Fibroblast of skin of right quadriceps (primary cell): ENCODE measurements at places on chromosomes 12 and 14.

DNA sequence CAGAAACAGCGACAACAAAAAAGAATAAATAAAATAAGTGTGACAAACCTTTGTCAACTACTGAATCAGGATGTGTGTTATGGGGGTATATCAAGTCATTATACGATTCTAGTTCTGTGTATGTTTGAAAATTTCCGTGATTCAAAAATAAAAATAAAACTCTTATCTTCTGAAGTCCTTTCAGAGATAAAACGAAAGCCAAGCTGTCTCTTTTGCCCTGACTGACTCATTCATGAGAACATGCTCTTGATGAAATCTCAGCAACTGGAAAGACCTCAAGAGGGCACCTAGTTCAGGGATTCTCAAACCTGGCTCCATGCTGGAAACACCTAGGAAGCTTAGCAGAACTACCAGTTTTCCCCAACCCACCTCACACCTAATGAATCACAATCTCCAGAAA is 9.2 kb downstream of the FOXN3 start:
- DNase-seq: no peak

DNA sequence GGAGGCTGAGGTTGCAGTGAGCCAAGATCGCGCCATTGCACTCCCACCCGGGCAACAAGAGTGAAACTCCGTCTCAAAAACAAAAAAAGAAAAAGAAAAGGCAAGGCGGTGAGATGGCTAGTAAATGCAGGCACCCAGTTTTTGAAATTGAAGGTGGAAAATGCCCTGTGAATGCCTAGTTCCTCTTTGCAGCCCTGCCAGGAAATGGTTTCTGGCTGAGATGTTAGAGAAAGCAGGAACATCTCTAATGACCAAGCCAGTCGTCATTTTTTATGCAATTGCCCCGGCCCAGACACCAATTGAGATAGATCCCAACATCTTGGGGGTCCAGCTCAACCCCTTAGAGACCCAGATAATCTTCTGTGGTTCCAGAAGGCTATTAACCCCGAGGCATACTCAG is 17.0 kb downstream of the SLC8A3 start:
- no peak for DNase-seq

DNA sequence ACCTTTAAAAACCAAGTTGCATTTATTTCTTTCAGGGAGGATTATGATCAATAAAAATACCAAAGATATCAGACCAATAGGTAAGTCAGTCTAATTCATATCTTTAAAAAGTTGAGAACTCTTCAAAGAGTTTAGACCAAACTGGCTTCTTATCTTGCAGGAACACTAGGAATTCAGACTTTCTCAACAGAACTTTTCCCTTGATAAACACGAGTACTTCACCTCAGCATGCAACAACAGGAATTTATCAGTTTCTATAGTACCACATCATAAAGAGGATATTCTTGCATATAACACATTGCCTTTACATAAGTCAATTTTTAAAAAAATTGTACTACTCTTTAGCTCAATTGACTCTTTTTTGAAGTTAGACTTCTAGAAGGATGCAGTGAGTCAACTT is 68.2 kb downstream of the DNAI7 start:
- DNase-seq: no peak

- peak; percentile 87 for DNase-seq
These were observed 91.1 kb downstream of the IRF2BPL start for GRCh38 chr14:76937181-76938091.

GRCh38 chr12:33245434-33245833 is 194.2 kb downstream of the SYT10 start:
- DNase-seq: no peak

DNA sequence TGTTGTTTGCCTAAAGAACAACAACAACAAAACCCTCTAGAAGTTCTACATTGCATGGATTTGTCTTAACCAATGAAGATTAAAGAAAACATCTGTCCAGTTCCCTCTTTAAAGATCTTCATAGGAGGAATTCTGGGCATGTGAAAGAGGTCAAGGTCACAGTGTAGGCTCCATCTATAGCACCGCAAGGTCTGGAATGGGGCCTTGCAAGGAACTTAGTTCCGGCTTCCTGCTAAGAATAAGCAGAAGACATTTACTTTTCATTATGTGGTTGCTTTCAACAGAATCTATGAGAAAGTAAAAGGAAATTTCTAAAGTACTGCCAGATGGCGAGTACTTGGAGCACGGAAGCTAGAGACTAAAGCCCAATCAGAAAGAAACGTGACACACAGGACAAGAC is 57.2 kb upstream of the GNPNAT1 start:
- DNase-seq: peak; percentile 33

- DNase-seq: no peak
These were observed 61.1 kb downstream of the PRMT8 start for GRCh38 chr12:3551976-3552725.

DNA sequence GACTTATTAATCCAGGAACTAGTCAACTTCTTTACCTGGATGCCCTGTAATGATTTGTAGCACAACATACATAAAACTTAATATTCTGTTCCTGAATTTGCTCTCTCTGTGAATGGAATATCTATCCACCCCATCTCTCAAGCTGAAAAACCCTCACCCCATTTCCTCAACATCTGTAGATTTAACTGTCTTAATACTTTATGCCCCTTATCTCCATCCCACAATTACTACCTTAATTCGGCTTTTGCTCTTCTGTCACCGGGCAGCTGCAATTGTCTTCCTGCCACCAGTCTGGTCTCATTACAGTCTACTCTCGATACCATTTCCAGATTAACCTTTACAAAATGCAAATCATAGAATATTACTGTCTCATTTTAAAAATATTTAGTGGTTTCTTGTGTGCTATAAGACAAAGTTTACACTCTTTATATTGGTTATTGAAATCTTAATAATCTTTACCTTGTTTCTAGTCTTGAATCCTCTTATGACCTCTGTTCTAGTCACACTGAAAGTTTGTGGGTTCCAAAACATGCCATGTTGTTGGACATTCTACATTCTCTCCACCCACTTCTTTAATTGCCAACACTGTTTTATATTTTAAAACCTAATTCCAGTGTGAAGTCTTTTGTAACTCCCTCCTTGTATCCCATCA is 347.3 kb downstream of the RAD51B start:
- DNase-seq: no peak

GRCh38 chr12:101127521-101128219 is 82.4 kb downstream of the SLC5A8 start:
- no peak for DNase-seq

DNA sequence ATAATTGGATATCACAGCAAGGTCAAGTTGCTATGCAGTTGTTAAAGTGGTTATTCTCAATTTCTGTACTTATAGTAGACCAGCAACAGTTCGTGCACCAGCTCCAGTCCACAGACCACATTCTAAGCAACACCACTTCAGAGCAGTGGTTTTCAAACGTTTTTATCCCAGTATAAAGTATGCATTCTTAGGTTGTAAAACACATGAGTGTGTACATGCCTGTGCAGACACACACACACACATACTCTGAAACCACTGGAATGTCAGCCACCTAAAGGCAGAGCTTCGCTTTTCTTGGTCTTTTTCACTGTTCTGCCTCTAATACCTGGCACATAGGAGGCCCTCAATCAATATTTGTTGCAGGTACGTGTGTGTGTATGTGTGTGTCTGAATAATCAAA is 22.2 kb upstream of the C12orf71 start:
- DNase-seq: peak; percentile 59

GRCh38 chr14:53541411-53541810 is 388.3 kb upstream of the DDHD1 start:
- DNase-seq: no peak

DNA sequence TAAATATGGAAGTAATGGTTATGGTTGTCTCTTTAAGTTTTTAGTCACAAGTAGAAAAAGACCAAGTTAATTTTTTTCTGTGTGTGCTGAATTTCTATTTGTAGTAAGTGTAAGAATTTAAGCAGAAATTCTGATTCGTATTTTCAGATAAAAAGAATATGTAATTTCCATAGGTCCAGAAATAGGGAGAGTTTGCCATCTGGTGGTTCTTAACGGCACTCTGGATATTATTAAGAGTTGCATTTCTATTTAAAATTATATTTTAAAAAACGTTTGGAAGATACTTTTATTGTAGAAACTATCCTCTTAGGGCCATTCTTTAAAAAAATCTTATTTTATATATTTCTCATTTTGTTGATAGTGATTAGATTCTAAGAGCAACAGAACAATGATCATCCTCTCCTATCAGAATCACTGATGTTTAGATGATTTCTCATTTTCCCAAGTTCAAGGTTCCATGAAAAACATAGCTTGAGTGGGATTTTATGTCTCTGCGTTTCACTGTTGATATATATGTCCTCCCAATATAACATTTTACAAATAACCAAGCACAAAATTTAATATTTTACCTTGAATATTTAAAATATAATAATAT is 88.3 kb downstream of the LRRK2 start:
- peak; percentile 5 for DNase-seq

- no peak for DNase-seq
These were observed 1137.1 kb downstream of the FSCB start for GRCh38 chr14:43369710-43370564.

- DNase-seq: no peak
These were observed 28.6 kb downstream of the GABARAPL1 start for GRCh38 chr12:10241290-10241689.

DNA sequence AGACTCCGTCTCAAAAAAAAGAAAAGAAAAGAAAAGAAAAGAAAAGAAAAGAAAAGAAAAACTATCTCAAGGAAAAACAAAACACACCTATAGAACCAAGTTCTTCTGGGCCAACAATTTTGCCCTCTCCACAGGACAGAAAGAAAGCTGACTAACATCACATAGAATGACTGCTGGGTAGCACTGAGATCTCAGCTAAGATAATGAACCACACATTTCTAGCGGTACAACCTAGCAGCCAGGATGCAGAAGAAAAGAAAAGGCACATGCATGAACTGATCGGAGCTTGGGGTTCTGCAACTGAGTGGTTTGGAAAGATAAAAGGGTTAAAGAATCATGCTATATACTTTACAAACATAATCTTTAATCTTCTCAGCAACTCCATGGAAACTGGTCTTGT is 19.5 kb downstream of the TMED10 start:
- no peak for DNase-seq

DNA sequence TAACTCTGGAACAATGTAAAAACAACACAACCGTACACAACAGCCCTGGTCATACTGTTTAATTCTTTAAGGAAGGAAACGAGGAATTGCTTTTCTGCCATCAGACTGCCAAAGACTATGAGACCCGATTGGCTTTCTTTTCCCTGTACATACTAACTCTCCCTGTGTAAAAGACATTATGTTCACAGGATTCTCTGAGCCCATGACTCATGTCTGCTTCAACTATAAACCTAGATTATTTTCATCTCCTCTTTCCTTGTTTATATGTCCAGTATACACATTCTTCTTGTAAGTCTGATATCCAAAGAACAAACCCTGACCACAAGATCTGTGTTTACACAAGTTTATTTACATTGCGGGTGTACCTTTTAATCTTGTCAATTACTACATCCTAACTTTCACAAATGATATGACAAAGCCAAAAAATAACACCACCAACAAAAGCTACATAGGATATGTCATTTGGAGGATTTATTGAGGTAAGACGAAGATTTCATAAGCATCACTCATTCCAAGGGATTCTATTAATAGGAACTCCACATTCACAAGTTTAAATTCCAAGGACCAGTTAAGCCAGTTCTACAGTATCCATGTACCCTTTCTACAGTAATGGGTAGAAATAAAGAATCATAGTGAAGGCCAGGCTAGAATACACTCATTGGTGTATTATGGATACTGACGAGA is 67.3 kb downstream of the STXBP6 start:
- DNase-seq: peak; percentile 72

DNA sequence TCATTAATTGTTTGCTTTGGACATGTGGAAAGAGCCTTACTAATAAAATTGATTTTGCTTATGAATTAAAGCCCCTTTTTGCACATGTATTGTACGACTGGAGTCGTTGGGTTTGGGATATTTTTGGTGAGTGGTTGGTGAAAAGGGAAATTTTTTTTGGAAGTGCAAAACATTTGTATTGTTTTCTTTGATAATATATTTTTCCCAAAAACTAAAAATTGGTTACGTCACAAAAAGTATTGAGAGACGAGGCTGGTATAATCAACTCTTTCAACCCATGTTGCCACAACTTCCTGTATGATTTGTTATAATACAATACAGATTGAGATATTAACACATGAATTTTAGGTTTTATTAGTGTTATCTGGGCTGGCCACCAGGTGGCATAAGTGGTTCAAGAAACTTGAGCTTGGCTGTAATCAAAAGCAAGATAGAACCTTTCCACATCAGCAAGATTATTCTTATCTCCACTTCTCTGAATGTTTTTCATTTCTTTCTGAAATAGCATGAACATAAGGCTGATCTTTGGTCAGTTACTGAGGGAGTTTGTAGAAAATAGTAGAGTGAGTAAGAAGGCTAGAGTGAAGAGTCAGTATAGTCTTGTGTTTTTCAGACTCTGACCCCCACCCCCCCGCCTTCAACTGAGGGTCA is 8.7 kb downstream of the NGDN start:
- DNase-seq: peak; percentile 60

DNA sequence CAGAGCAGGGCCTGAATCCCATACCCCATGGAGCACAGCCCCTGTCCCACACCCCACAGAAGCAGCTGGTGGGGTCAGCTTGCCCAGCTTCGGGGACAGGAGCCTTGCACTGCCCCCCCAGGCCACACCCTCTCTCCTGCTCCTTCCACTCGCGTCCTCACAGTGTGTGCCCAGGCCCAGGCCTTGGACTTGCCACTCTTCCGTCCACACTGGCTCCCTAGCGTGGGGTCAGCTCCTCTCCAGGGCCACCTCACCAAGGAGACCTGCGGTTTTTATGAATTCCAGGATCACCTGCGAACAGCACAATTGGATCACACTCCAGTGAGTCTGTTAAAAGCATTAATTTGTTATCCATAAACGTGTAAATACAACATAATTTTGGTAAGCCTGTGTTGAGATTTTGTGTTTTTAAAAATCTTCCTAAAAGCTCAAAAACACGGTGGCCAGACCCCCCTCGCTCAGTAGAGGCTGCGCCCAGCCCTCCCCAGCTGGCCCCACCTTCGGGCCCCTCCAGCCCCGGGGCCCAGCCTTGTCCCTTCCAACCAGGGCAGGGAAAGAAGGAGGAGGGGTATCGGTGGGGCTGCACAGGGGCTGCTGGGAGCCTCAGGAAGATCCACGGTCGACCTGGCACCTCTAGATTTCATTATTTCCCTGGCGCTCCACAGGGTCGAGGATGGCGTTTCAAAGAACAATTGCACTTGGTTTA is 12.0 kb downstream of the GALNT9 start:
- no peak for DNase-seq

DNA sequence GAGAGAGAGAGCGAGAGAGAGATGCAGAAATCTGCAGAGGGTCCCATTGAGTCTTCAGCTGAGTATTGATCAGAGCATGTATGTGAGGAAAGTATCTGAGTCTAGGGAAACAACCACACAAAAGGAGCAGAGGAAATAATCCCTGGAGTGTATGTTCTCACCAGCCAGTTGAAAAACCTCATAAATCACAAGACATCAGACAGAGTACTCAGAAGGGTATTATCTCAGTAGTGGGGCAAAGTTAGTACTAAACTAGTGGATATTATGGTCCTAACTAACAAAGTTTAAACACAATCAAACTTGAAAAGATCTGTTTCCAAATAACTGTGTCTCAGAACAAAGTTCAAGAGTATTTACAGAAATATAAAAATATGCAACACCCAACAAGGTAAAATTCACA is 36.5 kb upstream of the CTDSP2 start:
- DNase-seq: no peak

- peak; percentile 68 for DNase-seq
These were observed 213.0 kb downstream of the ADAMTS20 start for GRCh38 chr12:43338848-43339526.
